ENCODE measurements at places on chromosomes 11 and 22.

GRCh38 chr22:23033116-23033905 is 37.0 kb upstream of the GNAZ start:
- ATAC-seq, result no peak

DNA sequence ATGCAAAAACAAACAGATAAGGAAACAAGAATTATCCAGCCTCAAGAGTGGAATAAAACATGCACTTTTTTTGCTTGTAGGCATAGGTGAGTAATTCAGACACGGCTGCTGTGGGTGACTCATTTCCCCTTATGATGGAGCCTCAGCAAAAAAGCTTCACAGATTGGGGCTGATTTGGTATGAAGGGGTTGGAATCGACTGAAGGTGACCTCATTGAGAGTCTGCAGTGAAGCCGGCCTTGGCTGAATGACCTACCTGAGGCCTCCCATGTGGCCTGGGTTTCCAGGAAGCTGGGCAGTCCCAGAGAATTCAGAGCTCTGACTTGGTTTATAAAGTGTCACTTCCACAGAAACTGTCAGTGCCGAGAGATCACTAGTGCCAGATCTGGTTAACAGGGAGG is 34.2 kb upstream of the VPREB1 start:
- no peak for ATAC-seq

DNA sequence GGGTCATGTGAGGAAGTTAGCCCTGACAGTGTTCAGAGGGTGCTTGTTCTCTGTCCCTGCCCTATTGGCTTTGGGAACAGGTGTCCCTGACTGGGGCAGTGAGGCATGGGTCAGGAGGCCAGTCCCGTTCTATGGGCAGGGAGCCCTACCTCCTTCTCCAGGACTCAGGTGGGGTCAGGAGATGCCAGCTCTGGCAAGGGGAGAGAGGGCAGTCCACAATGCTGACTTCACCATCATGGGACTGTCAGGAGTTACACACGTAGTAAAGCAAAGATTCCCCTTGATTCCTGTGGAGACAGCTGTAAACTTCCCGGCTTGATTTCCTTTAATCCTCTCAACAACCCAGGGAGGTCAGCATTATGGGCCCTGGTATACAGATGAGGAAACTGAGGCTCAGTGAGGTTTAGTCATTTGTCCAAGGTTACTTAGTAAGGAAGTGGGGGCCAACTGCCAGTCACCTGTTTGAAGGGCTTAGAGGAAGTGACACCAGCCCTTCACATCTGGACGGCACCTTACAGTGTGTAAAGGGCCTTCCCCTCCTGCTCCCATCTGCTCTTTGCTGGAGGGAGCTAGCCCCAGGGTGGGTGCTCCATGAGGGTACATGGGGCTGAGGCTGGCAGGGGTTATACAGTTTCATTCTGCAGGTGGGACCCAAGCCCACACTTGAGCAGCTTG is 11.9 kb downstream of the MICALL1 start:
- ATAC-seq, result no peak

- ATAC-seq, result no peak
These were observed 169.7 kb downstream of the NXPE2 start for GRCh38 chr11:114848027-114848426.

- ATAC-seq, result no peak
These were observed 18.6 kb downstream of the ATM start for GRCh38 chr11:108241330-108242037.

DNA sequence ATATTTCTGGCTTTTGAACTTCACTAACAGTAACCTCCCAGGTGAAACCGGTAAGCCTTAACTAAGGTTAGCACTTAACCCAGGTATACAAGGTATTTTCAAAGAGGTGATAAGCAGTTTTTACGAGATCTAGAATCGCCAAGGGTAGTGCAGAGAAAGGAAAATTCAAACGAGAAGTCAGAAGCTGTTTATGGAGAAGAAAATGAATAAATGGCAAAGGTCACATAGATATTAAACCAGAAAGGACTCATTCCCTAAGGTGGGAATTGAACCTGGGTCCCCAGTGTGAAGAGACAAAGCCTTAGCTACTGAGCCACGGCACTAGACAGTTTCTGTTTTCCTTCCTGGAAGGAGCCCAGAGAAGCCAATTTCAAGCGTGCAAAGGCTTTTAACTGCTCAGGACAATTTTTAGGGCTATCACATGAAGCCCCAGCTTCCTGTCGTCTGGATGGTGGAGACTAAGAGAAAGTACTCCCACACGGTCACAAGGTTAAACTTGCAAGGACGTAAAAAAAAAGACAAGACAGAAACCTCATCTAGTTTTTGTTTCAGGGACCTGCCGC is 5.7 kb upstream of the C1QTNF6 start:
- no peak for ATAC-seq

DNA sequence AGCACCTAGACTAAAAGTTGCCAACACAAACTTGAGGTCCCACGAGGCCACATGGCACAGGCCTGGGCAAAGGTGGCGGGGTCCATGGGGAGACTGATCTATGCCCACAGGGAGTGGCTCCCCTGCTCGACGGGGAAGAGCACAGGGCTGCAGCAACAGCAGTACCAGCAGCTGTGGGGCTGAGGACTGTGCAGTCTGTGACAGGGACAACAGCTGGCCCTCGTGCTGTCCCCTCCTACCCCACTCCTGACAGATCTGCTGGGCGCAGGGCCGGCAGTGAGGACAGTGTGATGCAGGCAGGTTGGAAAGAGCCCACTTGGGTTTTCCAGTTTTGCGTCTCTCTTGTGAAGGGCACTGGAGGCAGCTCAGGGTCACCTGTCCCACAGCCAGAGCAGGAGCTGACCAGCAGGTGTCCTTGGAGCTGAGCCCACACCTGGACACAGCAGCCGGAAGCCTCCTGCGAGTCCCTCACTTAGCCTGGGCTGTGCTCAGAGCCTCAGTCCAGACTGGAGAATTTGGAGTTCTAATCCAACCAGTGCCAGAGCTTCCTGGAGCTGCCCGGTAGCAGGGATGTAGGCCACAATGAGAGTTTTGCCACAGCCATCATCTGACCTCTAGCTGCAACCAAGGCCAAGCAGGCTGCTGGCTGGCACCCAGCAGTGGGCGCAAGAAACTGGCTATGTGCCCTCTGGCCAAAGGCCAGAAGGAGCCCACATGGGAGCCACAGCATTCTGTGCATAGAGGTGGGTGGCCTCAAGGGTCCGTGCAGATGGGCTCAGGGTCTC is 3.6 kb upstream of the GAS2L1 start:
- no peak for ATAC-seq

- peak; percentile 79 for ATAC-seq
These were observed 297.9 kb upstream of the C11orf87 start for GRCh38 chr11:109123816-109124787.

GRCh38 chr11:76143274-76143673 is 63.0 kb downstream of the WNT11 start:
- no peak for ATAC-seq

GRCh38 chr22:48300877-48301276 is 1526.8 kb downstream of the BRD1 start:
- ATAC-seq, result no peak

GRCh38 chr11:121716060-121716459 is 263.3 kb upstream of the SORL1-AS1 start:
- ATAC-seq, result no peak

- ATAC-seq, result no peak
These were observed 8.5 kb upstream of the ADORA2A start for GRCh38 chr22:24418786-24419474.

DNA sequence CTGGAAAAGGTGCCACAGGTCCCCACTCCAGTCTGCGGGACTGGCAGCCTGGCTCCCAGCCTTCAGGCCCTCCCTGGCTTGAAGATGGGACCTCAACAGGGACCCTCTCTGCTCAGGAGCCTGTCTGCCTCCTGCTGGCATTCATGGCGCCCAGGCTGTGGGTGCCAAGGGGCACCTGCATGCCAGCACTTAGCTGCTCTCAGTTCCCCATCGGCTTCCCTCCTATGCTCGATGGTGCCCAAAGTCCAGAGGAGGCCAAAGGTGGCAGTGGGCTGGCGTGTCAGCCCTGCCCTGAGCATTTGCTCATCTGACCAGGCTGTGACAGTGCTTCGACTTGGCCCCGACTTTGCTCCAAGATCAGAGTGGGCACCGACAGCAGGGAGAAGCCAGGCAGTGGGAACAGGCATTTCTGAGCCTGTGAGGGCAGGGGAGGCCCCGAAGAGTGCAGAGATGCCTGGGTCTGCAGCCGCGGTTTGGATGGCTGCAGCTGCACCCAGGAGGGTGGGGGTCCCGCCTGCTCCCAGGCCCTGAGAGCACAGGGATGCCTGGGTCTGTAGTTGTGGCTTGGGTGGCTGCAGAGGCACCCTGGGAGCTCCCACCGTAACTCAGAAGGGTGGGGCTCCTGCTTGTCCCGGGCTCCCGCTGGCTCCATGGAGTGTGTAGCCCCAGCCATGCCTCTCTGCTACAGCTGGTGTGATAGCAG is 463.6 kb downstream of the TBC1D22A start:
- no peak for ATAC-seq

- ATAC-seq, result no peak
These were observed 25.9 kb downstream of the PTDSS2 start for GRCh38 chr11:475941-476340.

DNA sequence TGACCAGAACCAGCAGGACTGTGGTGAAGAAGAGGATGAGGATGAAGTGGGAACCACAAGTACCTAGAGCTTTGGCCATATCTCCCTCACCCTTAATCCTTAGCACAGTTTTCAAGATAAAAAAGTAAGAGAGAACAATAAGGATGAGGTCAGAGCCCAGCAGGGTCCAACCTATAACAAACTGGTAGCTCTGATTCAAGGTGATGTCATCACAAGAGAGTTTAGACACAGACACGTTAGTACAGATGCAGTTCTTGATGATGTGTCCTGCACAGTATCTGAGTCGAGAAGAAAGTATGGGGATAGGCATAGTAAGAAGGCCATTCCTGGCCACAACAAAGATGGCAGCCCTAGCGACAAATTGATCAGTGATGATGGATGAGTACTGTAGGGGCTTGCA is 586 bp downstream of the OR56A5 start:
- ATAC-seq, result no peak

- no peak for ATAC-seq
These were observed 9.8 kb downstream of the EHBP1L1 start for GRCh38 chr11:65585396-65586246.

GRCh38 chr11:1131033-1131911 is 26.5 kb upstream of the MUC5AC start:
- no peak for ATAC-seq

- ATAC-seq, result no peak
These were observed 9.7 kb upstream of the APOL4 start for GRCh38 chr22:36211237-36211861.

GRCh38 chr11:13207665-13208594 is 69.7 kb upstream of the BMAL1 start:
- ATAC-seq, result peak; percentile 25

GRCh38 chr11:20226933-20227332 is 66.7 kb upstream of the DBX1 start:
- no peak for ATAC-seq

GRCh38 chr11:33667819-33668467 is 32.7 kb downstream of the C11orf91 start:
- ATAC-seq, result no peak

GRCh38 chr22:40595497-40596234 is 40.9 kb downstream of the MRTFA start:
- no peak for ATAC-seq

DNA sequence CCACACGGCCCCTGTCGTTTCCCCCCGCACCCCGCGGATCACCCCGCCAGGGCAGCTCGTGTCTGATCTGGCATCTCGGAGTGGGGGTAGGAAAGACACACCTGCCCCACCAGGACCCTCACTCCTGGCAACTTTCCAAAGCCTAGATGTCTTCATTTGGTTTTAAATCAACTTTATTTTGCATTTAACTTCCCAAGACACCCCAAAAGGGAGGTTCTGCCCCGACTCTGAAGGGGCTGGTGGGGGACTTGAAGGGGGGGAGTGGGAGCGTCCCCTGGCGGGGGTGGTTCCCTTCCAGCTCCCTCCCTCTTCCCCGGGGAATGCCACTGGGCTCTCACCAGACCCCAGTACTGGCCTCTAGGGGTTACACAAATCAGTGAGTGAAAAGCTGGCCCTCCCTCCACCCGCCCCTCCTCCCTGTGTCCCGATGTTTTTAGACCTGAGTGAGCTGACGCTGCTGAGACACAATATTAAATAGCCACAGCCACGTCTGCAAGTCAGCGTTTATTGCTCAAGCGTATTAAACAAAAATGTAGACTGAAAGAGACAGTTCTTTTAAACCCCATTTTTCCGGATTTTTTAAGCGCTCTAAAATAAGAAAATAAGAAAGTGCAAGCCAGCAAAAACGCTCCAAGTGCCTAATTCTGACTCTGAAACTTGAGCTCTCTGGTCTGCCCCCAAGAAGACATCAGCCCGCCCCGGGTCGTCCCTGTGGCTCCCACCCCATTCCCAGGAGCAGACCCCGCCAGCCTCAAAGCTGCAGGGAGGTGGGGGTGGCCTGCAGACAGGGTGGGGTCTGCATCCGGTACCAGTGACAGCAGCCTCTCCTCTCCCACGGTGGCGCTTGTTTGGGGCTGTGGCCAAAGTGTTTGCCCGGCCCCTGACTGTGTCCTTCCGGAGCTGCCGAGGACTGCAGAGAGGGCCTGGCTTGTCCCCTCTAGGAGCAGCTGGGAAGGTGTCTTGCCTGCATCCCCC is 1.1 kb upstream of the TTLL8 start:
- peak; percentile 31 for ATAC-seq

- ATAC-seq, result no peak
These were observed 9.7 kb downstream of the TUB start for GRCh38 chr11:8090756-8091155.

DNA sequence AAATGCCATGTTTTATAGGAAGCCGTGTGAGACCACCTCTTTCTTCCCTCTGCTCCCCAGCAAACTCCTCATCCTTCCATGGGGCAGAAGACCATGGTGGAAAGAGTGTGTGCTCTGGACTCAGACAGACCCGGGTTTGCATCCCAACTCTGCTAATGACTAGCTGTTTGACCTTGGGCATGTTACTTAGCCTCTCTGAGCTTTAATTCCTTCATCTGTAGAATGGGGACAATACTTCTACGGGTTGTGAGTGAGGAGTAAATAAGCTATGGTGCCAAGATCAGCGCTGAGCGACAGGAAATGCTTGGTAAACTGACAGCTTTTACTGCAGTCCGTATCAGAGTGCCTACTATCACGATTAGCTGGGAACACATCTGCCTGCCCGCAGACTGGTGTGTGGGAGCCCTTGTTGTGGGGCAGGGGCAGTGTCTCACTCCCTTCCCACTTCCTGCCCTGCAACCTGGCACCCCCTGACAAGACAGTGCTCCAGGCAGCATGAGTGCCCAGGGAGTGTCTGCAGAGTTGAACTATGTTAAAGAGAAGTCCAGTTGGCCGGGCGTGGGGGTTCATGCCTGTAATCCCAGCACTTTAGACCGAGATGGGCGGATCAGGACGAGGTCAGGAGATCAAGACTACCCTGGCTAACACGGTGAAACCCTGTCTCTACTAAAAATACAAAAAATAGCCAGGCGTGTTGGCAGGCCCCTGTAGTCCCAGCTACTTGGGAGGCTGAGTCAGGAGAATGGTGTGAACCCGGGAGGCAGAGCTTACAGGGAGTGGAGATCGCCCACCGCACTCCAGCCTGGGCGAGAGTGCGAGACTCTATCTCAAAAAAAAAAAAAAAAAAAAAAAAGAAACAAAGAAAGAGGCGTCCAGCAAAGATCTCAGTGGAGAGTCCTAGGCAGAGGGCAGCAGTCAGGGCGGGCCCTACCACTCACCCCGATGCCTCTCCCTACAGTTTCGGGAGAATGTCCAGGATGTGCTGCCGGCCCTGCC is 2.2 kb downstream of the SEC14L2 start:
- no peak for ATAC-seq

GRCh38 chr11:7635137-7635536 is 38.2 kb downstream of the CYB5R2 start:
- no peak for ATAC-seq
